ENCODE measurements at places on chromosomes 13 and 19.

- DNase-seq: no peak
Measured at GRCh38 chr13:85993567-85993966, 194.3 kb upstream of the SLITRK6 start.

DNA sequence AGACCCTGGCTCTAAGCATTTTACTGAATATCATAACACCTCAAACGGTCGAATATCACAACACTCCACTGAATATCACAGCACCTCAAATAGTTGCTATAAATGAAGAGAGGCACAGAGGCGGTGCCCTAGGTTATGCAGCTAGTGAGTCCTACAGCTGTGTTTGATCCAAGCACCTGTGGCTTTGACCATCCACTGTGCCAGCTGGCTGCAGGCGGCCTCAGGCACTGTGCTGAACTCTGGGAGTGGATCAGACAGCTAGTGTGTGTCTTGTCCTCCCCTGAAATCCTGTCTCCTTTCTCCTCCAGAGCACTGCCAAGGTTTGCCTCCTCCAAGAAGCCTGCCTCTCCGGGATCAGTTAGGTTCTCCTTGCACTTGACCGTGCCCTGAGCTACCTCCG, 7.3 kb downstream of the NOSIP start:
- DNase-seq: no peak

DNA sequence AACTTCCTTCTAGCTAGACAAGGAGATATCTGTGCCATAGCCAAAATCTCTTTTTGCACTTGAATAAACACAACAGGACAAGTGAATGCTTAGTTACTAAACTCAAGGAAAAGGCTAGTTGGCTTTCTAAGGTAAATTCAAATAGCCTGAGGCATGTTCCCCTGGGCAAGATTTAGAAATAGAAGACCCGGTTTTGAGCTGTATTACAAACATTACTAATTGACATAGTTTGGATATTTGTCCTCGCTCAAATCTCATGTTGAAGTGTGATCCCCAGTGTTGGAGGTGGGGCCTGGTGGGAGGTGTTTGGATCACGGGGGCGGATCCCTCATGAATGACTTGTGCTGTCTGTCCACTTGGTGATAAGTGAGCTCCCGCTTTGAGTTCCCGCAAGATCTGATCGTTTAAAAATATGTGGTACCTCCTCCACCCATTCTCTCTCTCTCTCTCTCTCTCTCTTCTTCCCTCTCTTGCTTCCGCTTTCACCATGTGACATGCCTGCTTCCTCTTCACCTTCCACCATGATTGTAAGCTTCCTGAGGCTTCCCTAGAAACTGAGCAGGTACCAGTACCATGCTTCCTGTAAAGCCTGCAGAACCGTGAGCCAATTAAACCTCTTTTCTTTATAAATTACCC, 3.9 kb upstream of the KBTBD6 start:
- no peak for DNase-seq

DNA sequence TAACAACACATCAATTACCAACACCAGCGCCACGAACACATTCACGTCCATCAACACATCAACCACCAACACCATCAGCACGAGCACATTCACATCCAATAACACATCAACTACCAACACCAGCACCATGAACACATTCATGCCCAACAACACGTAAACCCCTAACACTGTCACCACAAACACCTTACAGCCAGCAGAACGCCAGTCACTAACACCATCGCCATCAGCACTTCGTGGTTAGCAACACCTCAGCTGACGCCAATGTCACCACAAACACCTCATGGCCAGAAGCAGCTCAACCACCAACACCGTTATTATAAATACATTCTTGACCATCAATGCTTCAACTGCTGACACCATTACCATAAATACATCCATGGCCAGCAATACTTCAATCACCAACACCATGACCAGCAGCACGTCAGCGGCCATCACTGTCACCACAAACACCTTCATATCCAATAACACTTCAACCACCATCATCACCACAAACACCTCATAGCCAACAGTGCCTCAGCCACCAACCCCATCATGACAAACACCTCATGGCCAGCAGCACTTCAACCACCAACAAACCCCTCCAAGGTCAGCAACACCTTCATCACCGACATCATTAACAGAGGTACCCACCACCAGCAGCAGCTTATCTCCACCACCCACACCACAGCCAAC, 9.4 kb downstream of the FCER2 start:
- no peak for DNase-seq

- no peak for DNase-seq
Measured at GRCh38 chr19:55312621-55313512, 12.3 kb downstream of the TMEM150B start.

Measured in AG04449 (cell line).